ENCODE measurements at places on chromosomes 7 and 10.

DNA sequence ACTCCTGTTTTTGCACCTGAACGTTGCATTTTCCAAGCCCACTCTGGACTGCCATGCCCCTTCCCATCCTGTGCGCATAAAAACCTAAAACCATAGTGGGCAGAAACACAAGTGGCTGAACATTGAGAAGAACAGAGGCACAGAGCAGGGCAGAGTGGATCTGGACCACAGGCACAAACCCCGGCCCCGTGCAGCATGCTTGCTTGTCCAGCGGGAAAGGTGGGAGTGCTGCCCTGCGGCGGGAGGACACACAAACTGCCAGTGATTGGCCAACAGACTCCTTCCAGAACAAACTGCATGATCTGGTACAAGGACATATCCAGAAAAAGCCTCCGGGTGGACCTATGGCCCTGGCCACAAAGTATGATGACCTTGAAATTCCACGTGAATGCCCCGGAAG, 42.5 kb upstream of the ADARB2 start:
- no peak for DNase-seq

DNA sequence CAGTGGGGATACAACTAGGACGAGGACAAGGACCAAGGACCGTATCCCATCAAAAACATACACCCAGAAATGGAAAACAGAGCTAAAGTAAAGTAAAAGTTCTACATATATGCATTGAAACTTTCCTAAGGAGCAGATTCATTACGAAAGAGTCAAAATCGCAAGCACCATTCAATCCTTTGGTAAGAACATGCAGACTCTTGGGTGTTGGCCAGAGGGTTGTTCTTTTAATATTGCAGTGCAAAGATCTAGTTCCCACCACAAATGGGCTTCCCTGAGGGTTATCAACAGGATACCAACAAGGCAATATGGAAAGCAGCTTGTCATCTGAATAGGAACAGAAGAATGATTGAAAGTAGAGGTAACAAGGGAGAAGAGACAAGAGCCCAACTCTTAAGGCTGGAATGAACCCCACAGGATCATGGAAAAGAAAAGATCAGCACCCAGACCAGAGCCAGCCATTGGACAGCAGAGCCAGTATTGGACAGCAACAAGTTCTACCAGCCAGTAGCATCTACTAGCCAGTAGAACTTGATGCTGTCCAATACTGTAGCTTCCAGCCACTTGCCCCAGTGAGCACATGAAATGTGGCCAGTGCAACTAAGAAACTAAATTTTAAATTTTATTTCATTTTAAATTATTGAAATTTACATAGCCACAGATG, 66.0 kb downstream of the OSBPL3 start:
- no peak for DNase-seq

- no peak for DNase-seq
Observed at GRCh38 chr7:151175793-151176311, 8.4 kb upstream of the GBX1 start.

- DNase-seq, result no peak
Observed at GRCh38 chr7:133678137-133678814, 425.4 kb downstream of the EXOC4 start.

DNA sequence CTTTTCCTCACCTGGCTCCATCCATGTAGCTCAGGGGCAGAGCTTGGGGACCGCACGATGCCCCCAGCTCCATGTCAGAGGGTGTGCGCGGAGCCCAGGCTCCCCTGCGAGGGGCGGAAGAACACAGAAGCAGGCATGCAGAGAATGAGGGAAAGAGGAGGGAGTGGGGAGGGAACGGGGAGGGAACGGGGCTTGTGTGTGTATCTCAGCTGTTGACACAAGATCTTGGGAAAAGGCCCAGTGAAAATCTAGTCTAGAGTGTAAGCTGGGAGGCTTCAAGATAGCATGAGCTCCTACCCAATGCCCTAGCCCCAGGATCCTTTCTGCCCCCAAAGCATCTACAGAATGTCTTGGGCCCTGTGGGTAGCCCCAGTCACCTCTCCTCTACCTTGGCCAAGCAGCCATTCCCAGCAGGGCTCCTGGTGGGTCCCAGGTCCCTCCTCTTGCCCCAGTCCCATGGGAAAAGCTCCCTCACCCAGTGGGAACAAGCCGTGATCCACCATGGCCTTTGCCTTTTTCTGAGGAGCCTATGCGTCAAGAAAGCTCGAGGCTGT, 25.1 kb upstream of the NDST2 start:
- no peak for DNase-seq

- DNase-seq, result no peak
Observed at GRCh38 chr7:150801242-150801945, 825 bp downstream of the TMEM176A start.

GRCh38 chr10:100518761-100519241, 860 bp downstream of the SEC31B start:
- DNase-seq, result peak; percentile 78

DNA sequence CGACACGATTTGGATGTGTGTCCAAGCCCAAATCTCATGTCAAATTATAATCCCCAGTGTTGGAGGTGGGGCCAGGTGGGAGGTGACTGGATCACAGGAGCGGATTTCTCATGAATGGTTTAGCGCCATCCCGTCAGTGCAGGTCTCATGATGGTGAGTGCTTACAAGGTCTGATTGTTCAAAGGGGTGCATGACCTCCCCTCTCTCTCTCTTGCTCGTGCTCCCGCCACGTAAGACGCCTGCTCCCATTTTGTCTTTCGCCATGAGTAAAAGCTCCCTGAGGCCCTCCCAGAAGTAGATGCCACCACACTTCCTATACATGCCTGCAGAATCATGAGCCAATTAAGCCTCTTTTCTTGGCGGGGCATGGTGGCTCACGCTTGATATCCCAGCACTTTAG, 71.5 kb upstream of the NANOS1 start:
- no peak for DNase-seq

DNA sequence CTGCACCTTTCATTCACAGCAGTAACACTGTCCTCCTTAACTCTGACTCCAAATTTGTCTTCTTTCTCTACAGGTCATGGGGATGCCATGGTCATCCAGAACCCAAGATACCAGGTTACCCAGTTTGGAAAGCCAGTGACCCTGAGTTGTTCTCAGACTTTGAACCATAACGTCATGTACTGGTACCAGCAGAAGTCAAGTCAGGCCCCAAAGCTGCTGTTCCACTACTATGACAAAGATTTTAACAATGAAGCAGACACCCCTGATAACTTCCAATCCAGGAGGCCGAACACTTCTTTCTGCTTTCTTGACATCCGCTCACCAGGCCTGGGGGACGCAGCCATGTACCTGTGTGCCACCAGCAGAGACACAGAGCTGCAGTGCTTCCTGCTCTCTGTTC, 156.2 kb upstream of the PRSS1 start:
- DNase-seq, result no peak

DNA sequence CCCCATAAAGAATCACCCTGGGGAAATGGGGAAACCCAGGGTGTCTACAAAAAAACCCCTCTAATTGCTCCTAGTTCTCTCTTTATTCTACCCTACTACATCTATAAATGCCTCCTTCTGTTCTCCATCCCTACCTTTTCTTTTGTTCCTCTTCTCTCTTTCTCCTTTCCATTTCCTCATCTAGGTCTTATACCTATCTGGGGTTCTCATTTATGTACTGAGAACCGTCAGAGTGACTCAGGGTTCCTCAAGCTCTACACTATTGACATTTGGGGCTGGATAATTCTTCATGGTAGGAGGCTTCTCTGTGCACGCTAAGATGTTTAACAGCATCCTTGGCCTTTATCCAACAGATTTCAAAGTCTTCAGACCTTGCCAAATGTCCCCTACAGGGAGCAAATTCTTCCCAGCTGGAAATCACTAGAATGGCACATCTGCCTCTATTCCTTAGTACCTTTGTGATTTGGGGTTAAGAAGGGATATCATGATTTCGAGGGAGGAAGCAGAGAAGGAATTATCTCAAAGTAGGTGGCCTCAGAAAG, 137.4 kb upstream of the PTN start:
- no peak for DNase-seq

Data from mesenchymal stem cell (in vitro differentiated cells and primary cell).